ENCODE measurements at places on chromosomes 7 and 10. TPM values are rescaled to one million over a fixed set of nuclear protein-coding genes. Genes with fewer than 3 reads are reported as not detected.
A peak's percentile ranks its signal among the peaks of the same experiment; 100 is the strongest.

The FOXP2 gene
- total RNA-seq = 3.3 TPM

The DKK1 gene
- 7.4 TPM for total RNA-seq

DNA sequence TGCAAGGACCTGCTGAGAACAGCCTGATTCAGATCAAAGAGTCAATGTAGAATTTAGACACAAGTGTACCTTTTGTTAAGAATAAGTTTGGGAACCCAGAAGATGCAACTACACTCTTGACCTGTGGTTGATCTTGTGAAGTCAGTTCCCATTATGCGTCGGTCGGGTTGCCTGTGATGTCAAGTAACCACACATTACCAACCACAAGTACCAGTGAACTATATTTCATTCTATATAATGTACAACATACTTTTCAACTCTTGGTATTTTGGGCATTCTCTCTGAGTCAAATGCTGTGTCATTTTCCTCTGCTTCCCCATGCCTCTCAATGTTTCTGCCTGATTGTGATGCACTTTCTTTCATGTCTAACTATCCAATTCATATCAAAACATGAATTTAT lies 426.2 kb downstream of the ETV1 start:
- H3K4me3 ChIP-seq = no peak overlapping the region
- H3K4me1 ChIP-seq = no peaks in the 10 kb centered on the region
- no peaks in the 10 kb centered on the region for H3K36me3 ChIP-seq
- no peak overlapping the region for H3K27ac ChIP-seq

DNA sequence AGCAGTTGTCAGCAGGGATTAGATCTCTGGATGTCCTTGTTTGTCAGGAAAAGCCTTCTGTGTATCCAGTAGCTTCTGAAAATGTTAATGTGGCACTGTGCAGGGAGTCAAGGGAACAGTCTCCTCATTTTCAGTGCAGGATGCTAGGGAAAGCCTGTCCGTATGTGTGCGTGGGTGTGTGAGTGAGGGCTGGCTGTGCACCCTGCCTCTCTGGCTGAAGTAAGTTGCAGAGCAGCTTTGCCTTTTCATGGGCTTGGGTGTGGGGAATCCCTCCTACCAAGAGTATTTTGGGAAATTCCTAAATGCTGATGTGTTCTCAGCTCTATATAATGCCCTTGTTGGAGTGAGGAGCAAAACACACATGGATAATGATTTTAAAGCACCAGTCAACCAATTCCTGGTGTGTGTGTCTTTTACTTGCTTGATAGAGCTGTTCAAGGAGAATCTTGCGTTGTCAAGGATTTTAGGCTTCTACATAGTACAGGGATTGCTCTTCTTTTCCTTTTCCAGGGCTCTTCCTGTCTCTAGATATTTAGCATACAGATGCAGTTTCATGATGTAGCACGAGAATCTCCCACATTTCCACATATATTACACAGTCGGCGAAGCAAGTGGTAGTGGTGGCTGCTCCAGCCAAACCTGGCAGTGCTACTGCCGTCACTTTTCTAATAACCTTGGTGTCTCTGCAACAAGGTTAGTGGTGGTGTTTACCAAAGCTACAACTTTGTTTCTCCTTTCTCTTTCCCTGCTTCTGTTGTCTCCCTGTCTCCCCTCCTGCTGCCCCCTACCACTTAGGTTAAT lies 92.8 kb downstream of the MCU start:
- no peaks in the 10 kb centered on the region for H3K27me3 ChIP-seq
- H3K4me3 ChIP-seq = no peak overlapping the region
- peaks cover 23% of the 10 kb centered on the region for H3K4me1 ChIP-seq
- no peaks in the 10 kb centered on the region for H3K36me3 ChIP-seq
- H3K27ac ChIP-seq = no peak overlapping the region
- DNase-seq = peak; percentile 91

DNA sequence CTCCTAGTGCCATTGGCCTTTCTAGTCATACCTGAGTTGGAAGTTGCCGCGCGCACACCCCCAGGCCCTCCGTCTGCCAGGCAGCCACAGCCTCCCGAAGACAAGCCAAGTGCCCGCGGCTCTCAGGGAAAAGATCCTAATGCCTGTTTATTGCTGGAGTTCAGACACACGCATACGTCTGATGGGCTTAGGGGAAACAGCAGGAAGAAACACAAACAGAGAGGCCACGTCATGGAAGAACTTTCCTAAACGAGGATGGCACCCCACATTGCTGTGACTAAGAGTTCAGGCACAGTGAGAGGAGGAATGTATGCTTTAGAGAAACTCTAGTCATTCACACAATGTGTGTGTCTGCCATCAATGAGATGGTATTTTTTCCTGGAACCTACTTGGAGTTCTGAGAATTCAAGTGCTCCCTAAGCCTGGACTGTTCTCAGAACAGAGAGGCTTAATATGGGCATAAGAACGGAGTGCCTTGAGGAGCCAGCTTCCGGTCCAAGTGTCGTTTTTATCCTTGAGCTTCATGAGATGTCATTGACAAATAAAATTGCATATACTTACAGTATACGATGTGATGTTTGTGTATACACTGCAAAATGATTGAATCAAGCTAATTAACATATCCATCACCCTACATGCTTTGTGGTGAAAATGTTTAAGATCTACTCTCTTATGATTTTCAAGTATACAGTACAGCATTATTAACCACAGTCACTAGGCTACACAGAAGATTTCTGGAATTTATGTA lies 11.6 kb upstream of the RBP3 start:
- peaks cover 16% of the 10 kb centered on the region for H3K27me3 ChIP-seq
- DNase-seq = no peak
- H3K27ac ChIP-seq = no peak overlapping the region
- no peaks in the 10 kb centered on the region for H3K36me3 ChIP-seq

DNA sequence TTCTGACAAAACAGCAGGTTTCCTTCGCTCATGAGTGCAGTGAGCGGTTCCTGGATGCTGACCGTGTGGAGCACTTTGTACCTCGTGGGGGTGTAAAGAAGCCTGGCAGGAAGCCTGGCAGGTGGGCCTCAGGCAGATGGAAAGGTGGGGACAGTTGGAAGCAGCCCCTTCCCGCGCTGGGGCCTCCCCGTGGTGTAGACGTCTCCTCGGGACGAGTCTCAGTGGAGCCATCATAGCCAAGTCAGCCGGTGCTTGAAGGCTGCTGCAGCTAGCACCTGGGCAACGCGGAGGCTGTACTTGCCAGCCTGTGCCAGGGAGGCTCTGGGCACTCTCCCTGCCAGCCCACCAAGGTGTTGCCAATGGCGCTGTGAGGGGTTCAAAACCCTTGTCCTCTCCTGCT lies 154.5 kb downstream of the WDR37 start:
- no peaks in the 10 kb centered on the region for H3K36me3 ChIP-seq
- H3K4me1 ChIP-seq = no peaks in the 10 kb centered on the region
- H3K27ac ChIP-seq = no peak overlapping the region
- H3K4me3 ChIP-seq = no peak overlapping the region
- DNase-seq = no peak

DNA sequence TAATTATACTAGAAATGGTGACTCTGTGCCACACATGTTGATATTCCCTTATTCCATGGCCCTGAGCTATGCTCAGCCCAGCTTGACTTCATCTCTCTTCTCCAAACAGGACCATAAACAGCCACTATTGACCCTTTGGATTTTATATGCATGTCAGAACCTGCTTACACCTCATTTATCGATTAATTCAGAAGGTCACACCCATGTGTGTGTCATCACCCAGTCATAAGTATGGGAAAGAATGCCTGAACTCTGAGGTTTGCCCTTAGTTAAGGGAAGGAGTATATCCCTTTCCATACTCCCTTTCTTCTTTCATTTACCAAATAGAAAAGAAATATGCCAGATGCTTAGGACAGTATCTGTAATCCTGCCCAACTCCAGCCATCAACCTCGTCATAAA lies 602.3 kb downstream of the SORCS3 start:
- H3K4me1 ChIP-seq = no peaks in the 10 kb centered on the region
- no peak overlapping the region for H3K27ac ChIP-seq
- DNase-seq = no peak
- H3K27me3 ChIP-seq = no peaks in the 10 kb centered on the region
- no peaks in the 10 kb centered on the region for H3K36me3 ChIP-seq
- H3K4me3 ChIP-seq = no peak overlapping the region

DNA sequence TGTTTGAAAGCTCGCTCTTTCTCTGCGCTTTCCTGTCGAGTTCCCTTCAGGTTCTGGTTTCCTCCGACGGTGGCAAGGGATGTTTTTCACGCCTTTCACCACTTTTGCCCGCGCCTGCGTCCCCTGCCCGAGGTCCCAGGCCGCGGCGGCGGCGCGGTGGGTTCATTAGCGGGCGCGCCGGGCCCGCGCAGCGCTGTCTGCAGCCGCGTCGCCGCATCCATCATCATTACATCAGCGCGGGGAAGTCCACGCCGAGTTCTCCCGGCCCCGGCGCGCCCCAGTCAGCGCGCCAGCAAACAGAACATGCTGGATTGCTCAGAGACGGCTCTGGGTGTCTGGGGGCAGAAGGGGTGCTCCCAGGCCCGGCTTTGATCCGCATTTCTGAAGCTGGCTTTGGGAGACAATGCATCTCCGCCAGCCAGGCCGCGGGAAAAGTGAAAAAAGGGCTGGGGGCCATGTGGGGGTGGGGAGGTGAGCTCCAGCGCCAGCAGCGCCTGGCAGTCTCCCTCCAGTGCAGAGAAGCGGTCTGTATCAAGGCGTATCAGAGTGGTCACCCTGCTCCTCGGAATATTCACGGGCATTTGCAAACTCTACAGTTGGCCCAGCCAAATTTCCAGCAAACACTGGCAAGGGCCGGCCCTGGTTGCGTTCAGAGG lies 8.9 kb downstream of the GLI3 start:
- peak; percentile 49 for DNase-seq
- no peaks in the 10 kb centered on the region for H3K36me3 ChIP-seq
- no peak overlapping the region for H3K27ac ChIP-seq
- peak overlapping the region; percentile 58 for H3K4me3 ChIP-seq
- H3K4me1 ChIP-seq = peaks cover 24% of the 10 kb centered on the region

DNA sequence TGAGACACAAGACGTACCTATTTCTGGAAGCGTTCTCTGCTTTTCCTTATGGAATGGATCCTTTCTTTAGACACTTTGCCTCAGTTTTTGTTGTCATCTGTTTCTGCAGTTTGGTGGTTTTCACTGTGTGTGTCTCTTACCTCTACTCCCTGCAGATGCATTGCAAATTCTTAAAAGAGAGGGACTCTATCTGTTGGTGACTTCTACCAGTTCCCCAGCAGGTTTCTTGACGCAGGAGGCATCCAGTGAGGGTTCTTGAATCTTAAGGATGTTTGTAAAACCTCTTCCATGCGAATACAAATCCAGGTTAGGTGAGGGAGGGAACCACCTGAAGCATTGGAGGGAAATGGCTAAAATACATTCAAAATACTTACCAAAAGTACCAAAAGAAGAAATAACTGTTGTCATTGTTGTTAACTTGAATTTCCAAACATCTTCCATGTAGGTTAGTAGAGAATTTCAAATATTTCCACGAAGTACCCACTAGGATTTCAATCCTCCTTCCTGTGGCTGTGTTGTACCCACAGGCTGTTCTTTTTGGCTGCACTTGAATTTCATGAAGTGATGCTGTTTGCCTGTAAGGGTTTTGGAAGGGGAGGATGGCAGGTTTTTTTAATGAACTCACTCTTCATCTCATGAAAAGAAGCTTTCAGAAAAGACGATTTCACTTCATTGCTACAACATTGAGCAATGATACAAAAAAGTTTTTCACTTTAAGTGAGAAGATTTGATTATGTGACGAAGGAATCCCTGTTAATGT lies 32.2 kb downstream of the PLXDC2 start:
- H3K27ac ChIP-seq = no peak overlapping the region
- no peaks in the 10 kb centered on the region for H3K27me3 ChIP-seq
- no peak for DNase-seq
- peaks cover 9% of the 10 kb centered on the region for H3K4me1 ChIP-seq

DNA sequence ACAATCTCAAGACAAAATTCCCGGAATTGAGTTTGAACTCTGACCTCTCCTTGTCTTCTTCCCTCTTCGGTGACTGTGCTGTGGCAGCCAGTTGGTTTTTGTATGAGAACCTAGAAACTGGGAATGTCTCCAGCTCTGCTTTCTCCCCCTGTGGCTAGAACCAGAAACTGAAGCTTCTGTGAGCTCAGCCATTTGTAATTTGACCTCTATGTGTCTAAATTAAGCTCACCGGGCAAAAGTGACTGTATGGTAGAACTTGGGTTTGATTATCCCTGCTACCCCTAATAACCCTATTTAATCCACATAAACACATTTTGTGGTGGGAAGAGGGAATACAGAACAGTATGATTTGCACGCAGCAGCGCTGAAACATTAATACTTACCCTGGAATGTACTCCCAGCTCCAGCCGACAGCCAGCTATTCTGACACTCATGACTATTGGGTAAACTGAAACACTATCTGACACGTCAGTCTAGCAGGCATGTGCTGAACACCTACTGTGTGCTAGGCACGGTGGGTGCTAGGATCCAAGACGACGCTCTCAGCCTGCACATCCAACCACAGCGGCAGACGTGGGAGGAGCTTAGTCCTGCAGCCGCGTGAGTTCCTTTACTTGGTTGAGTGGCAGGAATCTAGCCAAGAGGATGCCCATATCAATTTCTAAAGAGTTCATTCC lies 324.8 kb downstream of the SFMBT2 start:
- peak; percentile 67 for DNase-seq
- no peaks in the 10 kb centered on the region for H3K36me3 ChIP-seq
- H3K4me1 ChIP-seq = peaks cover 14% of the 10 kb centered on the region

- no peaks in the 10 kb centered on the region for H3K36me3 ChIP-seq
- H3K27me3 ChIP-seq = no peaks in the 10 kb centered on the region
- no peak for DNase-seq
- peak overlapping the region; percentile 74 for H3K27ac ChIP-seq
- peaks cover 70% of the 10 kb centered on the region for H3K4me1 ChIP-seq
Observed at GRCh38 chr10:5547681-5547930, 22.8 kb downstream of the CALML3 start.

The NODAL gene
- total RNA-seq = 0.43 TPM

GRCh38 chr7:95847061-95847460 lies 74.7 kb downstream of the DYNC1I1 start:
- no peaks in the 10 kb centered on the region for H3K36me3 ChIP-seq
- no peak overlapping the region for H3K27ac ChIP-seq
- no peaks in the 10 kb centered on the region for H3K4me1 ChIP-seq

The NKX1-2 gene
- 0.07 TPM for total RNA-seq

The PAX4 gene
- not detected for total RNA-seq

DNA sequence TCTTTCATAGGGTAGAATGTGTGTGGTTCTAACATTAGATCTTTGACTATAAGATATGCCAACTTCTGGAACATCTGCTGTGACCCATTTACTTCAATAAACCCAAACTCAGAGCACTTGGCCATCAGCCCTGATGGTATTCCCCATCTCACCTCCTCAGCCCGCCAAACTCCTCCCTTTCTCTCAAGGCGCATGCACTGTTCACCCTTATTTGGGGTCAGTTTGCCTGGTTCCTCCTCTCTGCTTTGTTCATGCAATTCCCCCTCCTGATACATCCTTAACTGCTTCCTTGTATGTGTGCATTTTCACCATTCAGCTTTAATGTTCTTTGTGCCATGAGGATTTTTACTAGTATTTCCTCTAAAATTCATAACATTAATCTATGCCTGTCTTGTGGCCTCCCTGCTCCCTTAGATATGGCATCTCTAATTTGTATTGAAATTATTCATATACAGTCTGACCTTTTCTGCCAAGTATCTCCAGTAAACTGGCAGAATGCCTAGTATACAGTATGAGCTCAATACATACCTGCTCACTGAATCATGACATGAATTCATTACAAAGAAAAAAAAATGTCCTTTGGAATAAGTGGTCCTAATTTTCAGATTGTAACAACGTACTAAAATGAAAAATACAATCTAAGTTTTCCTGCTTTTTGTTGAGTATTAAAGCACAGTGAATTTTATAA lies 336.8 kb upstream of the IGFBP3 start:
- H3K4me3 ChIP-seq = no peak overlapping the region
- DNase-seq = peak; percentile 90
- peaks cover 7% of the 10 kb centered on the region for H3K4me1 ChIP-seq
- no peaks in the 10 kb centered on the region for H3K27me3 ChIP-seq
- peak overlapping the region; percentile 49 for H3K27ac ChIP-seq

Data from astrocyte (in vitro differentiated cells and primary cell).